Stimulated activated naive B cell treated with anti-CD40 and anti-IgM and Interleukin-4, amounts not matched to agents 10 μg/mL and 1 μg/mL and 100 μg/mL, for 72 hours (primary cell): ENCODE measurements at places on chromosomes 6 and 20.

- no peak overlapping the region for H3K27ac ChIP-seq
- no peaks in the 10 kb centered on the region for H3K4me1 ChIP-seq
These were observed 132.9 kb downstream of the PRDM13 start for GRCh38 chr6:99739526-99739925.

GRCh38 chr6:24718449-24719124, 367 bp downstream of the C6orf62 start:
- no peaks in the 10 kb centered on the region for H3K27me3 ChIP-seq
- H3K4me3 ChIP-seq = peak overlapping the region; percentile 100
- DNase-seq = no peak
- peak overlapping the region; percentile 100 for H3K27ac ChIP-seq
- peaks cover 47% of the 10 kb centered on the region for H3K4me1 ChIP-seq

DNA sequence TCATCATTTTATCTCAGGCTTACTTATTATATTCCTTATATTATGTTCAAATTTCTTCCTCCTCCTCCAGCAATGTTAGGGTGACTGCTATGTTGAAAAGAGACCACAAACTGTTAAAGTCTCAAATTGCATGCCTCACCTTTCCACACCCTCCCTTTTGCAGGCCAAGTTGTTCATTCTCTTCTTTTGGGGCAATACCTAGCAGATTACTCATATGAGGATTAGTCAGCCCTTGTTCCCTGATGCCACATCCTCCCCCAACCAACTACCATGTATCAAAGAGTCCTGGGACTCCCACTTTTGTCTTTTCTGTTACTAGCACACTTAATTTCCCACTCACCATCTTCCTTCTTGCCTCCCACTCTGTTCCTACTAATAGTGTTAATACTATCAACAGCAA, 434.7 kb downstream of the BCKDHB start:
- H3K36me3 ChIP-seq = no peaks in the 10 kb centered on the region
- H3K27ac ChIP-seq = no peak overlapping the region
- no peaks in the 10 kb centered on the region for H3K4me1 ChIP-seq
- no peak overlapping the region for H3K4me3 ChIP-seq
- DNase-seq = no peak

GRCh38 chr6:72653026-72653425, 31.2 kb downstream of the KCNQ5 start:
- H3K36me3 ChIP-seq = peaks cover 5% of the 10 kb centered on the region
- no peak overlapping the region for H3K4me3 ChIP-seq

- no peak overlapping the region for H3K27ac ChIP-seq
- peaks cover 6% of the 10 kb centered on the region for H3K4me1 ChIP-seq
- H3K27me3 ChIP-seq = peaks cover 88% of the 10 kb centered on the region
- no peaks in the 10 kb centered on the region for H3K36me3 ChIP-seq
These were observed 8.9 kb upstream of the MLN start for GRCh38 chr6:33812669-33813068.

- H3K27me3 ChIP-seq = no peaks in the 10 kb centered on the region
- no peaks in the 10 kb centered on the region for H3K36me3 ChIP-seq
- H3K4me1 ChIP-seq = peaks cover 2% of the 10 kb centered on the region
- no peak for DNase-seq
- H3K4me3 ChIP-seq = no peak overlapping the region
- no peak overlapping the region for H3K27ac ChIP-seq
These were observed 681.6 kb upstream of the GJE1 start for GRCh38 chr6:141451181-141451510.

- DNase-seq = no peak
- no peaks in the 10 kb centered on the region for H3K36me3 ChIP-seq
These were observed 21.1 kb upstream of the PKIB start for GRCh38 chr6:122589115-122589514.

DNA sequence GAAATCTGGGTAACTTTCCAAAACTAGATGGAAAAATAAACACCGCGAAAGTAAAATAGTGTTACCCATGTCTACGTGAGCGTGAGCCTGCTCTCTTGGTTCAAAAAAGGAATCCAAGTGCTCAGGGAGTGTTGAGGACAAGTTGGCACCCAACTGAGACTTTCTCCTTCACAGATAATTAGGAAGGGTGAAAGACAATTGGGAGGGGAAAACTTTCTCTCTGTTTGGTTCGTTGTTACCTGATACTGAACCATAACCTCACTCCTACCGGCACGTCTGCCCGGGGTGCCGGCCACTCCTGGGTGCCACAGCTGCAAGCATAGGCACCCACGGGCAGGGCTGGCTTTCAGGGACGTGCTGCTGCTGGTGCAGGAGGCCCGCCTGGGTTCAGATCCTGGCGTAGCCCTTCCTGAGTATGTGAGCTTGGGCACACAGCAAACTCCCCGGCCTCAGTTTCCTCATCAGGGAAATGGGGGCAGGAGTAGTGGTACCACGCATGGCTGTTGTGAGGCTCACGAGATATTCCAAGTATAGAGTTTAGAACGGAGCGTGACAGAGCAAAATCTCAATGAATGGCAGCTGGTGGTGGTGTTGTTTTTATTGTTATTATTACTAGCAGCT, 38.2 kb upstream of the PMEPA1 start:
- DNase-seq = no peak
- peaks cover 18% of the 10 kb centered on the region for H3K4me1 ChIP-seq
- no peak overlapping the region for H3K4me3 ChIP-seq
- H3K27me3 ChIP-seq = peaks cover 33% of the 10 kb centered on the region

- H3K4me1 ChIP-seq = peaks cover 14% of the 10 kb centered on the region
- H3K36me3 ChIP-seq = peaks cover 57% of the 10 kb centered on the region
- DNase-seq = no peak
- H3K27ac ChIP-seq = no peak overlapping the region
- H3K4me3 ChIP-seq = no peak overlapping the region
These were observed 994 bp downstream of the CLDN20 start for GRCh38 chr6:155264693-155265320.

- no peak overlapping the region for H3K27ac ChIP-seq
- no peaks in the 10 kb centered on the region for H3K36me3 ChIP-seq
- peaks cover 5% of the 10 kb centered on the region for H3K4me1 ChIP-seq
- H3K27me3 ChIP-seq = peaks cover 35% of the 10 kb centered on the region
These were observed 167.4 kb downstream of the SASH1 start for GRCh38 chr6:148509800-148510581.

GRCh38 chr6:154226461-154226860, 130.1 kb downstream of the IPCEF1 start:
- DNase-seq = no peak
- H3K4me1 ChIP-seq = peaks cover 4% of the 10 kb centered on the region
- no peaks in the 10 kb centered on the region for H3K27me3 ChIP-seq
- no peaks in the 10 kb centered on the region for H3K36me3 ChIP-seq

DNA sequence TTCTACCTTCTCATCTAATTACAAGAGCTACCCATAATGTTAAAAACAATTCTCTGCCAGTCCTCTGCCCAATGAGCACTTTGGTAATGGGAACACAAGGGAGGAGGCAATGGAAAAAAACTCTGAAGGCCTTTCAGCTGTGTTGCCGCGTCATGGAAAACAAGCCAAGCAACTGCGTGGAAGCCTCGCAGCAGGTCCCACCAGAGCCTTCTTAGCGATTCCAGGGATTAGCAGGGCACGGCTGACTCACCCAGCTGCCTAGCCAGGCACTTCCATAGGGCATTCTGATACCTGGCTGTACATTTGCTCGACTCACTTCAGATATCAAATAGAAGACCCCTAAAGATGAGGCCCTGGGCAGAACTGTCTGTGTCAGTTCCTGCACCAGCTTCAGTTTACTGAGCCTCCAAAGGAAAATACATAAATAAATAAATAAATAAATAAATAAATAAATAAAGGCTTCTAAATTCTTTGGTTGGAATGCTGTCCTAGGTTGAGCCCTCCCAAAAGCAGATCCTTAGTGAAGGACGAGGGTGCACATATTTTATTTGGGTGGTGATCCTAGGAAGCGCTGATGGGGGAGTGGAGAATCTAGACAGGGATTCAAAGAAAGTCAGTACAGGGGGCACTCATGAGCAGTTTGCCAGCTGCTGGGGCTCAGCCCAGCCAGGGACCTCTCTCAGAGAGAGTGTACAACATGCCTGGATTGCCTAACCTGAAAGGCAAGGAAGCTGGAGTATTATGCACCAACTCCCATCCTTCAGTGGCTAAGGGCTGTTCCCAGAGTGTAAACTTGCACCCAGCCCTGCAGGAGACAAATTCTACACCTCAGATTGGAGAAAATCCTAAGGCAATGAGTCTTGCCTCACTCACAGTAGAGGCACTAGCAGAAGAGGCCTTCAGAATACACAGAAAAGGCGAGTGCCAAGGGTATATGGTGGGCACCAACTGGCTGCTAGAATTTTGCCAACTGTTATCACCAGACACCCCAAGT, 18.2 kb downstream of the SNAP25 start:
- H3K4me1 ChIP-seq = no peaks in the 10 kb centered on the region
- no peaks in the 10 kb centered on the region for H3K36me3 ChIP-seq
- no peak overlapping the region for H3K4me3 ChIP-seq
- H3K27me3 ChIP-seq = no peaks in the 10 kb centered on the region

DNA sequence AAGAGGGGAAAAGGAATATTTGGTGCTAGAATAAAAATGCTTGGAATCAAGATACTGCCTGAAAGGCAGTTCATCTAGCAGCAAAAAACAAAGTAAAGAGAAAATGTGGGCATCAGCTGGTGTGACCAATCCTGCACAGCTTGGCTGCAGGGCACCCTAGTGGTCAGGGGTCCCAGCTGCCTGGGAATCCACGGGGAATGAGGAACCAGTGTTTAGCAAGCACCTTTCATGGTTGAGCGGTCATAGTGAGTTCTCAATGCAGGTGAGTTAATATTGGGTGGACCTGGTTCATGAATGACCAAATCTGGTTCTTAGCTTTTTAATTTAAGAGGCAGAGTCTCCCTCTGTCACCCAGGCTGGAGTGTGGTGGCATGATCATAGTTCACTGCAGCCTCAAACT, 53.3 kb downstream of the CAP2 start:
- peaks cover 8% of the 10 kb centered on the region for H3K4me1 ChIP-seq
- no peak for DNase-seq
- no peaks in the 10 kb centered on the region for H3K27me3 ChIP-seq
- no peak overlapping the region for H3K27ac ChIP-seq

DNA sequence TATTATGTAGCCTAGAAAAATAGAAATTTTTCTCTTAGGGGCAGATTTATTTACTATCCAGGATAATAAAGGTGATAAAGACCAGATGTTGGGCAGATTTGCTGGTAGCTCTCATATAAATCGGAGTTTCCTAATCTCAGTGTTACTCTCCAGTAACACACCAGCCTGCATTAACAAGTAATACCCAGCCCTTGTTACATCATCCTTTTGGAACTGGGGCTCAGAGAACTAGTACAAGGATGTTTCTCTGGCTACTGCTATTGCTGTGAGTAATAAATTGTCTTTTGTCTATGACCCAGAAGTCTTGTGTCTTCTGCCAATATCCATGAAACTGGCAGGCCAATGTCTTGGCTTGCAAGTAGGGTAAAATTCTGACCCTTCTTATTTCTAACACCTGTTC, 16.8 kb downstream of the TPD52L1 start:
- H3K4me3 ChIP-seq = no peak overlapping the region
- H3K36me3 ChIP-seq = no peaks in the 10 kb centered on the region
- no peaks in the 10 kb centered on the region for H3K4me1 ChIP-seq
- no peak for DNase-seq
- peaks cover 13% of the 10 kb centered on the region for H3K27me3 ChIP-seq

- peaks cover 13% of the 10 kb centered on the region for H3K36me3 ChIP-seq
- no peaks in the 10 kb centered on the region for H3K27me3 ChIP-seq
- peaks cover 32% of the 10 kb centered on the region for H3K4me1 ChIP-seq
- H3K4me3 ChIP-seq = no peak overlapping the region
- no peak overlapping the region for H3K27ac ChIP-seq
These were observed 434.1 kb upstream of the SOX4 start for GRCh38 chr6:21159465-21159864.

DNA sequence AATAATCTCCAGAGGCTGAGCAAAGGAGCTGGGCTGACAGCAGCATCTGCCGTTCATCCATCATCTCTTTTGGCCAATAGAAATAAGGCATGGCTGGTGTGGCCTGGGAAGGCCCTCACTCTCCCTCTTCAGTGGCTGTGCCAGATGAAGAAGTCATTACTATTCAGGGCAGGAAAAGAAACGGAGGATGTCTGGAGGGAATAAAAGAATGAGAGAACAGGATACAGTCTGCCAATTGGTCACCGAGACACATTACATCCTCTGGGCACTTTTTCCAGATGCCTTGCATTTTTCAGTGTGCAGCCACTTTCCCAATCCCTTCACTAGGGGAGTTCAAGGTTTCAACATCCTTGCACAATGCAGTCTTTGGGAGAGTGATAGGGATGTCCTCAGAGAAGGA, 32.2 kb upstream of the VGLL2 start:
- no peak overlapping the region for H3K4me3 ChIP-seq
- DNase-seq = no peak
- no peaks in the 10 kb centered on the region for H3K36me3 ChIP-seq

- H3K27me3 ChIP-seq = peaks cover 28% of the 10 kb centered on the region
- H3K4me3 ChIP-seq = no peak overlapping the region
- no peak overlapping the region for H3K27ac ChIP-seq
- DNase-seq = no peak
These were observed 102.8 kb downstream of the SYCP2 start for GRCh38 chr20:59830665-59831023.

- H3K4me1 ChIP-seq = peaks cover 9% of the 10 kb centered on the region
- no peak for DNase-seq
- no peak overlapping the region for H3K4me3 ChIP-seq
- H3K27ac ChIP-seq = no peak overlapping the region
These were observed 36.4 kb downstream of the MYLK4 start for GRCh38 chr6:2714111-2714895.
